HepG2 (cell line): ENCODE measurements at places on chromosomes 7 and 10. TPM values are rescaled to one million over a fixed set of nuclear protein-coding genes. Genes with fewer than 3 reads are reported as not detected.

- DNase-seq = no peak
Observed at GRCh38 chr7:109462171-109462570, 892.5 kb downstream of the DNAJB9 start.

GRCh38 chr10:4736183-4736582, 89.8 kb upstream of the AKR1E2 start:
- no peak for DNase-seq

DNA sequence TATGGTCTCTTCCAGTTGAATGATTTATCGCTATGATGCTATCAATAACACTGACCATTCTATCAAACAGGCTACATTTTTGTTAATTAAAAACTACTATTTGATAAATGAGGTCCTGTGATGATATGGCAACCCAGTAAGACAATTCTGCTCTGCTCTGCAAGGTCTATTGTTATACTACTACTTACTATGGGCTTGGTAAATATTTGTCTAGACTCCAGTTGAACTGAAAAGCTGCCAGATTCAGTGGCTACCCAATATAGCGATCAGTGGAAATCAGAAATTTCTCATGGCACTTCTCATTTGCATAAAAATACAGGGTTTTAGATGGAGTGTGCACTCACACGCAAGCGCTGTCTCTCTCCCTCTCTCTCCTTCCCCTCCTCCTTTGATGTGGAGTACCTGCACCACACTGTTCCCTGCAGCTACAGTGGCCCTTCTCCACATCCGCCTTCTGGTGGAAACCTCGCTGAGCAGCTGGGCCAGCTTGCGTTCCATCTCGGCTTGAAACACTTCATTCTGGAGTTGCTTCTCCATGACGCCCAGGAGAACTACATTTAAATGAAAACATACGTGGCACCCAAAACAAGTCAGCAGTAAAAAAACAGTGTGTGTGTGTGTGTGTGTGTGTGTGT, 77.9 kb downstream of the KIAA1549 start:
- no peak for DNase-seq

The XRCC2 gene
- 2.5 and 3.8 TPM in 2 replicates for polyA plus RNA-seq

- DNase-seq = no peak
Observed at GRCh38 chr7:90472805-90473540, 3.5 kb downstream of the PTTG1IP2 start.

DNA sequence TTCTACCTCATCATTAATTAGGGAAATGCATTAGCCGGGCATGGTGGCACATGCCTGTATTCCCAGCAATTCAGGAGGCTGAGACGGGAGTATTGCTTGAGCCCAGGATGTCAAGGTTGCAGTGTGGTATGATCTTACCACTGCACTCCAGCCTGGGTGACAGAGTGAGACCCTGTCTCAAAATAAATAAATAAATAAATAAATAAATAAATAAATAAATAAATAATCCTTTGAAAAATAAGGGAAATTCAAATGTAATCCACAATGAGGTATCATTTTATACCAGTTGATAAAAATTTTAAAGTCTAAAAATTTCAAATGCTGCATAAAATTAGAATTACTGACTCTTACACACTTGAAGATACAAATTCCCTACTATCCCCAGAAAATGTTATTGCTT, 334.3 kb downstream of the ADK start:
- no peak for DNase-seq

The CPVL gene
- 265 and 294 TPM in 2 replicates for polyA plus RNA-seq

The C10orf53 gene
- not detected in 2 replicates for polyA plus RNA-seq

- DNase-seq = peak; percentile 59
Observed at GRCh38 chr7:77696643-77697534, 630 bp downstream of the RSBN1L start.

GRCh38 chr7:69457595-69458504, 140.4 kb upstream of the AUTS2 start:
- no peak for DNase-seq

- no peak for DNase-seq
Observed at GRCh38 chr10:22932626-22933370, 4.9 kb downstream of the ARMC3 start.

GRCh38 chr7:157926107-157926506, 589.3 kb downstream of the DNAJB6 start:
- no peak for DNase-seq

The ELFN1 gene
- 0.13 and 1.5 TPM in 2 replicates for polyA plus RNA-seq

GRCh38 chr10:30063099-30063498, 3.7 kb upstream of the JCAD start:
- no peak for DNase-seq

GRCh38 chr7:50620433-50620832, 55.2 kb upstream of the DDC start:
- no peak for DNase-seq

DNA sequence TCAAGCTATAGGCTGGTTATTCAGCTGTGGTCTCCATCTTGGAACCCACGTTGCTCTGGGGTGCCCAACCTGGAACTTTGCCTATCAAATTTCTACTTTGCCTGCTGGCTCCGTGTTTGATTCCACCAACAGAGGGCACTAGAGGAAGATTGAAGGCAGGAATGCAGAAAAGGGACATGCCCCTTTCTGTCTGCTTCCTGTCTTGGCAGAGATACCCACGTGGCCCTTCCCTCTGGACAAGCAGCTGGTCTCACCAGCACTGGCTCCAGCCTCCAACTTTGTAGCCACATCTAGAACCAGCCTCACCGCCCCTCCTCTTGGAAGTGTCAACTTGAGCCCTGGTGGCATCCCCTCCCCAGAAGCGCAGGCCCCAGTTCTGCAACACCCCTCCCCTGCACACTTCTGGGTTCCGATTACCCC, 52.1 kb upstream of the ZNF438 start:
- peak; percentile 20 for DNase-seq

GRCh38 chr7:5424749-5425506, 1.3 kb upstream of the TNRC18 start:
- peak; percentile 70 for DNase-seq

DNA sequence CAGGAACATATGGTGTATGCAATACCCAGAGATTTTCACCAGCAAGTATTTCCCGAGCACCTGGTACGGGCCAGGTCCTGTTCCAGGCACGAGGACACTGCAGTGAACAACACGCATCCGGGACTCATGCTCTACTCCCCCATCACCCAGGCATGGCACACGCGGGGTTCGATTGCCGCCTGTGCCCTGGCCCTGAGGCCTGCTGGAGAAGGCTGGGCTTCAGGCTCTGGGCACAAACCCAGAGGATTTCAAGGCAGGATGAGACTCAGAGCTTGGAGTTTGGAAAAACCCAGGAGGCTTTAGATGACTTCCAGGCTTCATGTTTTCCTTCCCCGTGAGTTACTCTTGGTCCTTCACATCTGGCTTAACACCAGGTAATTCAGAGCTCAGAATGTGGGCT, 143.5 kb downstream of the NEURL1 start:
- DNase-seq = no peak

- no peak for DNase-seq
Observed at GRCh38 chr7:82071468-82071867, 301.6 kb upstream of the HGF start.

- no peak for DNase-seq
Observed at GRCh38 chr10:120508393-120508792, 51.4 kb downstream of the PLPP4 start.

DNA sequence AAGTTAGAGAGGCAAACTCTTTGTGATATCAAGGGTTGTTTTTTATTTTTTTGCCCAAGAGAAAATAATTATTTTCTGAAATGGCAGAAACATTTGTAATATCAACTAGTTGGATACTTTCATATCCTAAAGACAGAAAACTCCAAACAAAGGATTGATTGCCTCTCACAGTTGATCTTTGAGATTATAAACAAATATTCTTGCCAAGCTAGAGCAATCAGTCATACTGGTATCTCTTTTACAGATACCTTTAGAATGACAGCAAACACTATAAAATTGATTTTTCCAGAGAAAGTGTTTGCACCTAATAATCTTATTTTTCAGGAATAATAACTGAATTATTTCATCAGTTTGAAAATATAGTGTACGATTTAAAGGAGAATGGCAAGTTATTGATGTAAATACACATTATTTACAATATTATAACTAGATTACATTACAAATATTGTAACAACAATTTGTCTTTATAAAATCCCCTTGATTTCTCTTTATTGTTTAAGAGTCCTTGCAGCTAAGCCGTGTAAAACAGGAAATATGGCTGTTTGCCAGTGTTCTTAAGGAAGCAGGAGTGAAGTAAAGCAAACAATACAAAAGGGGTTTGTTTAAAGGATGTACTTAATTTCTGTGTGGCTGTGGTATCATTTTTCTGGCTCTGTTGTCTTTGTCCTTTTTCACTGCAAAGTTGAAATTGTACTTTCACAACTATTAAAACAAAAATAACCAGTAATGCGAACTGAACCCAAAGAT, 58.4 kb downstream of the MAPK8 start:
- peak; percentile 20 for DNase-seq

DNA sequence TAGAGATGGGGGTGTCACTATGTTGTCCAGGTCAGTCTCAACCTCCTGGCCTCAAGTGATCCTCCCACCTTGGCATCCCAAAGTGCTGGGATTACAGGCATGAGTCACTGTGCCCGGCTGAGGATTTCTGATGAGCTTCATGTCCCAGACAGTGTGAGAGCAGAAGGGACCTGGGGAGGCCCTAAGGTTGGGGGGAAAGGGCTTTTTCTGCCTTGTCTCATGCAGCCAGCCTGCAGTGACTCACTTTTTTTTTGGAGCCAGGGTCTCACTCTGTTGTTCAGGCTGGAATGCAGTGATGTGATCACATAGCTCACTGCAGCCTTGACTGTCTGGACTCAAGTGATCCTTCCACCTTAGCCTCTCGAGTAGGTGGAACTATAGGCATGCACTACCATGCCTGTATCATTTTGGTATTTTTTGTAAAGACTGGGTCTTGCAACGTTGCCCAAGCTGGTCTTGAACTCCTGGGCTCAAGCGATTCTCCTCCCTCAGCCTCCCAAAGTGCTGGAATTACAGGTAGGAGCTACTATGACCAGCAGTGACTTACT, 14.6 kb downstream of the COL26A1 start:
- no peak for DNase-seq

DNA sequence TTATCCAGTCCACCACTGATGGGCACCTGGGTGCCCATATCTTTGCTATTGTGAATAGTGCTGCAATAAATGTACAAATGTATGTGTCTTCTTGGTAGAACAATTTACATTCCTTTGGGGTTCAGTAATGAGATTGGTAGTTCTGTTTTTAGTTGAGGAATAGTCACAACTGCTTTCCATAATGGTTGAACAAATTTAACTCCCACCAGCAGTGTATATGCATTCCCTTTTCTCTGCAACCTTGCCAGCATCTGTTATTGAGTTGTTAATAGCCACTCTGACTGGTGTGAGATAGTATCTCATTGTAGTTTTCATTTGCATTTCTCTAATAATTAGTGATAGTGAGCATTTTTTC, 27.8 kb downstream of the COA1 start:
- DNase-seq = no peak

The GIMAP7 gene
- not detected in 2 replicates for polyA plus RNA-seq

- DNase-seq = no peak
Observed at GRCh38 chr7:30699706-30700495, 17.6 kb upstream of the CRHR2 start.

DNA sequence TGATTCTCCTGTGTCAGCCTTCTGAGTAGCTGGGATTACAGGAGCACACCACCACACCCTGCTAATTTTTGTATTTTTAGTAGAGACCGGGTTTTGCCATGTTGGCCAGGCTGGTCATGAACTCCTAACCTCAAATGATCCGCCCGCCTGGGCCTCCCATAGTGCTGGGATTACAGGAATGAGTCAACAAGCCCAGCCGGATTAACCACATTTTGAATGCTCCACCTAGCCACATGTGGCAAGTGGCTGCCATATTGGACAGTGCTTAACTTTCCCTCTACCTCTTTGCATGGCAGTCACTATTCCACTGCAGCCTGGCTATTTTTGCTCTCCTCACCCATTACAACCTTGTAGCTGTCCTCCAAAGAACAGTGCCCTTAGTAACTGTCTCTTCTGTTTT, 160.1 kb downstream of the GATA3 start:
- no peak for DNase-seq

DNA sequence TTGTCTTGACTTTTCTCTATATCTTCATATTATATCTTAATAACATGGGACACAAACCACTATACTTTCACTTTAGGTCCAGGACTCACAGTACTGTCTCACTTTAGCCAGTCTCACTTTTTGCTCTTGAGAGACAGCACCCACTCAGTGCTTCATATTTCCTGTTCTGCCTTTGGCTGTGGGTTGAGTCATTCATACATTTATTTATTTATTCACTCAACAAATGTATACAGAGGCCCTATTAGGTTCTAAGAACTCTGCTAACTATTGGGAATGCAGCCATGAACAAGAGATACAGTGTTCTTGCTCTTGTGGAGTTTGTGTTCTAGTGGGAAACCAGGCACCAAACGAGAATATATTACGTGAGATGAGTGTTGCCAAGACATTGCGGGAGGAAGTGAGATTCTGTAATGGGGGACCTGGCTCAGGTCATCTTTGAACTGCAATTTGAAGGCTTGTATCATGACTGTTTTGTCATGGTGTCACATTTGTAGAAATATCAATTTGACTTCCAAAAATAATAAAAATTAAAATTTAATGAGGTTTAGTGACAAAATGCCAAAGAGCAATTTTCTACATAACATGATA, 190.1 kb downstream of the SDHAF3 start:
- DNase-seq = no peak

GRCh38 chr10:5565671-5566581, 41.2 kb downstream of the CALML3 start:
- no peak for DNase-seq

DNA sequence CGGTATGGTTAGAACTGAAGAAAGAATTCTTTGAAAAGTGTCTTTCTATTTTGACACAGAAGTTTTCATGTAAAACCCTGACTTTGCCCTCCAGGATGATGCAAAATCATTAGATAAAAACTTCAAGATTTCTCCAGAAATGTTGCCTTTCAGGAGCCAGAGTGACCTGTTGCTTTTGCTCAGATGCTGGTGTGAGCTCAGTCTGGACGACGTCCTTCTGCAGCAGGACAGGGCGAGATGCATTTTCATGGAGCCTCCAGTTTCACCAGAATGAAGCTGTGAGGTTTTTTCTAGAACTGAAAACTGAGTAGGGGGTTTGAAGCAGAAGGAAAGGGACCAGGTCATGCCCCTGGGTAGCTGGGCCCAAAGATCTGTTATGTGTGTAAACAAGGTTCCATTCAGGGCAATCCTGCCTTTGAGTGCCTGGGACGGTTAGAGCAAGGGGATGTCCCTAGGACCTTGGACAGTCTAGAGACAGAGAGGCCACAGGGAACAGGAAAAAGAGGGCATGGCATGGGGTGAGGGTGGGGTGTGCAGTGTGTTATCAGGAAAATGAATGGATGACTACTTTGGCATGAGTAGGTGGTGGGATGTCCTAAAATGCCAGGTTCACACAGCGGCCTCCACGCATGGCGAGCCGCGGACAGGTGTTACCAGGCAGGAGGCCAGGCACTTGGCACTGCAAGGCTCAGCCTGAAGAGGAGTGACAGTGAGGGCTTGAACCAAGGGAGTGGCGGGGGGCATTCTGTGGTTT, 356.3 kb downstream of the CXCL12 start:
- DNase-seq = no peak
